ENCODE measurements at places on chromosomes 2 and 18.

DNA sequence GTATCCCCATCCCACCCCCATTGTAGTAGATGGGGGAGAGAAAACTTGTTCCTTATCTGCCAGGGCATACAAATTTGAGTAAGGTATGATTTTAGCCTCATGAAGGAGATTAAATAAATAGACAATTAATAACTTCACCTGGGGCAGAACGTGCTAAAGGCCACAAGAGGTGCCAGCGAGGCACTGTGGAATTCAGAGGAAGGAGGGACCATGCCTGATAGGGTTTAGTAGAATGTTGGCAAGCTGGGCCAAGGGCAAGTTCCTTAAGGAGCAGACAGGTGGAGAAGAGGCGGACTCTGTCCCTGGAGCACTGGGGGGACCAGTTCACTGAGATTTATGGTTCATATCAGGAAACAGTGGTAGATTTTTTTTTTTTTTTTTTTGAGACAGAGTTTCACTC lies 22.5 kb downstream of the STAMBP start:
- DNase-seq, result no peak

DNA sequence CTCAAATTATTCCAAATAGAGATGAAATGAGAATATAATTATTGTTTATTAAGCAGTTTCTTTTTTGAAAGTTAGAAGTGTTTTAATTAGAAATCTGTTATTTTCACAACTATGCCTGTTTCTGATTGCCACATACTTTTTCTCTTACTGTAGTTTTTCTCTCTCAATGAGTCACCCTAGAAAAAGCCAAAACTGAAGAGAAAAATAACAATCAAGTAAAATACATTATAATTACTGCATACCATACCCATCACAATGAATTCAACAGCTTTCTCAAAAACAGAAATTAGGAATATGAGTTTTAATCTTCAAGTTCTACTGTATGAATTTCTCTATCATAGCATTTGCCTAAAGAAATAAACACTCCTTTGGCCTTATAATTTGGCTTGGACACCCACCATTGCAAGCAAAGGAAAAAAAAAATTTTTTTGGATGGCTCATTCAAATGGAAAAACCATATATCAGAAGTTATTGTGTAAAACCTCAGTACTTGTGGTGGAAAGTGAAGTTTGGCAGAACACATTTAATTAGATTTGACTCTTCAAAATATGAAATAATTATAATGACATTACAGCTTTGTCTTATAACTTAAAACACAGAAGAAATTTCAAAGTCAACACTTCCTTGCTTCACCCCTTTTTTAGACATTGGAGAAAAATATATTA lies 138.5 kb downstream of the DYM start:
- no peak for DNase-seq

DNA sequence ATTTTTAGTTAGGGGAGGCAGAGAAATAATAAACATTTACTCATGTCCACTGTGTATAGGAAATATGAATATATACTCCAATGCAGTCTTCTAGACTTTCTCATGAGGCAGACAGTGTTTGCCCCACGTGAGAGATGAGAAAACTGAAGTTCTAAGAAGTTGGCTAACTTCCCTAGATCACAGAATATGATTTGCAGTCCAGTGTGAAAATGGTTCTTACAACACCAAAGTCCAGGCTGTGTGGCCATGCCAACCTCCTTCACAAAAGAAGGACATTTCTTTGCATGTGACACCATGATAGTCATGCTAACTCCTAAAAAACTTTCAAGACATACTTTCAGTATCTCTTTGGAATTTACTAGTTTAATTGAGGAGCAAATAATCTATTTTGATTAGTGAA lies 143.7 kb downstream of the IRS1 start:
- DNase-seq, result no peak

DNA sequence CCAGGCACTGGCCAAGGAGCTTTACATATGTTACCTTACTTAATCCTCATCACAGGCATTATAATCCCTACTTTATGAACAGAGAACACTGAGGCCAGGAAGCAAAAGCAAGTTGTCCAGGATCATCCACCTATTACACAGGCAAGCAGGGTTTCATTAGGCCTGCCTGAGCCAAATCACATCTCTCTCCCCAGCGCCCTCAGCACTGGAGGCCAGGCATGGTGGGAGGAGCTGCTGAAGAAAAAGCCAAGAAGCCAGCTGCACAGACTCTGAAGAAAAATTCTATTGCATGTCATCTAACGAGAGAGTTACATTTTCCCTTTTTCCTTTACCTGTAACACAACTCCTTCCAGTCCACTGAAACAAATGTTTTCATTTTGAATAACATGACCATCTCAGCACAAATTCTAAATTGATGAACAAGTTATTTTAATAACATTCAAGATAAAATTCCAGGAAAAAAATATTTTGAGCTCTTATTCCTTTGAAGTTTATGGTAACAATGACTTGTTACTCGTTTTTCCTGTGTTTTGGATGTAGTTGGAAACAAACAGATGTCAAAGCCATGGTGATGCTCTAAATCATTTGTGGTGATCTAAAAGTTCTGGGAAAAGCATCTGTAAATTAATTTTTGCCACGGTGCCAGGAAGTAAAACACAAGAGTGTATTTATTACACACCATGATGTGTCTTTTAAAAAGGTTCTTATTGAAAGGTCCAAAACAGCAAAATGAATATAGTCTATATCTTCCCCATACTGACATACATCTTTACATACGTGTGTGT lies 139.0 kb upstream of the ITGB6 start:
- DNase-seq, result peak; percentile 25

DNA sequence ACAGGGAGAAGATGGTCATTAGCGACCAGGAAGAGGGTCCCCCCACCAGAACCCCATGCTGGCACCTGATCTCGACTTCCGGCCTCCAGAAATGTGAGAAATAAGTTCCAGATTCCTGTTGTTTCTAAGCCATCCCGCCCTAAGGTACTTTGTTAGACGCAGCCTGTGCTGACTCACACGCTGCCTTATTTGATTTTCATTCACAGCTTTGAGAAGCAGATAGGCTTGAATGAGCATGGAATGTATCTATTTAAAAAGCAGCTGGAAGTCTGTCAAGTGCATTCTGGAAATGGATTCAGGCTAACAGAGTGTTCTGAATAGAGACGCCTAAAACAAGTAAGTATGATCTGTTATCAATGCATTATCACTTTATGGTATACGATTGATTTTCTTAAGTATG lies 8.3 kb upstream of the IL1R2 start:
- DNase-seq, result no peak

GRCh38 chr2:42192652-42193566 lies 23.8 kb downstream of the EML4 start:
- DNase-seq, result no peak

- no peak for DNase-seq
Observed at GRCh38 chr2:207974216-207974605, 51.1 kb downstream of the PLEKHM3 start.

GRCh38 chr2:43631618-43632317 lies 5.3 kb upstream of the PLEKHH2 start:
- DNase-seq, result no peak

- DNase-seq, result no peak
Observed at GRCh38 chr18:39591649-39592048, 2026.1 kb upstream of the CELF4 start.

DNA sequence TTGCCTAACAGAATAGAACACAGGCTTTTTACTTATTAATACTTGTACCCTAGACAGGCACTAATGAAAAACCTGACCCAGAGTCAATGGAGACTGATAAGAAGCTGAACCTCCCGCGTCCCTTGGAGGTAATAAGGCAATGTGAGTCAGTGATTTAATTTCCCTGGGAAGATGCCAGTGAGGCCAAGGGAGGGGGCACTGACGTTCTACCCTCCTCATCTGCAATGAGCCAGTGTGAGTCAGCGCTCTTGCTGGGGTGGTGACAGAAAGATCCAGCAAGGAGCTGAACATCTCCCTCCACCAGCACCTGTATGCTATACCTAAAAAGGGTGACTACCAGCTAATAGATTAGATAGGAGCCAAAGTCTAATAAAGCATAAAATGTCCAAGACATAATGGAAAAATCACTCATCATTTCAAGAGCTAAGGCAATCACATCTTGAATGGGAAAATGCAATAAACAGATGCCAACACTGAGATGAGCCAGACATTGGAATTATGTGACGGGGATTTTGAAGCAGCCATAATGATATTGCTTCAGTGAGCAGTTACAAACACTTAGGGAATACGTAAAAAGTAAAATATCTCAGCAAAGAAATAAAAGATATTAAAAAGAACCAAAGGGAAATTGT lies 116.9 kb downstream of the TPGS2 start:
- no peak for DNase-seq

GRCh38 chr2:169172151-169172735 lies 102.9 kb downstream of the DHRS9 start:
- DNase-seq, result no peak

DNA sequence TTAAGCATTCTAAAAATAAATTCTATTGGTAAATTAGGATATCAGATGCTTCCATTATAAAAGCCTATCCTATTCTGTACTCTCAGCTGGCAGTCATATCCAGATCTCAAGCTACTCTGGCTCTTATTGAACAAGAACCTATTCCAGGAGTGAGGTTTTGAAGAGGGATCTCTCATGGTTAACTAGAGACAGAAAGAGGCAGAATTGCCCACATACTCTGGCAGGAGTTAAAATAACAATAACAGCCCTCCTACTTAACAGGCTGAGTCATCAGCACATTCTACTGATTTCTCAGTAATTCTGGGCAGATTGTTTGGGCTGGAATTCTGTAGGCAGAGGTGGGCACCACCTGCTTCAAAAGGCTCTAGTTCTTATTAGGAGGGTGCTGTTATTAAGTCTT lies 142.0 kb upstream of the UNC80 start:
- no peak for DNase-seq

GRCh38 chr2:108613261-108614042 lies 79.2 kb downstream of the LIMS1 start:
- DNase-seq, result no peak

GRCh38 chr2:64017811-64018700 lies 1.2 kb downstream of the VPS54 start:
- peak; percentile 29 for DNase-seq

DNA sequence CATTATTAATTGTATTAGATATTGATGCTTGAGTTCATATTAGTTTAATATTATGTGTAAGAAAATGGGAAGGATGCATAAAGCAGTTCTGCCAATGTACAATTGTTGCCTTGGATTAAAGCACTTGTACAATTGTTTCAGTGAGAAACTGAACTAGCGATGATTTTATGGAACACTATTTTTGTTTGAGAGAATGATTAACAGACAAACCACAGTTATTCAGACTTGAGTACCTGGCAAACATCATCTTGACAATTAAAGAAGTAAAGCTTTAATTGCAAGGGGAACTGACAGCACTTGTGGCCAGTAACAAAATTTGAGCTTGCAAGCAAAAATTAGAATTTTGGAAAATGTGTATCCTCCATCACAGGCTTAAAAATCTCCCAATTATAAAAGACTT lies 214.3 kb downstream of the RIT2 start:
- DNase-seq, result no peak

GRCh38 chr18:3689986-3690763 lies 240.2 kb downstream of the TGIF1 start:
- DNase-seq, result no peak

- no peak for DNase-seq
Observed at GRCh38 chr2:54772110-54772509, 48.6 kb downstream of the EML6 start.
